Common myeloid progenitor, CD34-positive (primary cell): ENCODE measurements at places on chromosomes 3 and 15.

DNA sequence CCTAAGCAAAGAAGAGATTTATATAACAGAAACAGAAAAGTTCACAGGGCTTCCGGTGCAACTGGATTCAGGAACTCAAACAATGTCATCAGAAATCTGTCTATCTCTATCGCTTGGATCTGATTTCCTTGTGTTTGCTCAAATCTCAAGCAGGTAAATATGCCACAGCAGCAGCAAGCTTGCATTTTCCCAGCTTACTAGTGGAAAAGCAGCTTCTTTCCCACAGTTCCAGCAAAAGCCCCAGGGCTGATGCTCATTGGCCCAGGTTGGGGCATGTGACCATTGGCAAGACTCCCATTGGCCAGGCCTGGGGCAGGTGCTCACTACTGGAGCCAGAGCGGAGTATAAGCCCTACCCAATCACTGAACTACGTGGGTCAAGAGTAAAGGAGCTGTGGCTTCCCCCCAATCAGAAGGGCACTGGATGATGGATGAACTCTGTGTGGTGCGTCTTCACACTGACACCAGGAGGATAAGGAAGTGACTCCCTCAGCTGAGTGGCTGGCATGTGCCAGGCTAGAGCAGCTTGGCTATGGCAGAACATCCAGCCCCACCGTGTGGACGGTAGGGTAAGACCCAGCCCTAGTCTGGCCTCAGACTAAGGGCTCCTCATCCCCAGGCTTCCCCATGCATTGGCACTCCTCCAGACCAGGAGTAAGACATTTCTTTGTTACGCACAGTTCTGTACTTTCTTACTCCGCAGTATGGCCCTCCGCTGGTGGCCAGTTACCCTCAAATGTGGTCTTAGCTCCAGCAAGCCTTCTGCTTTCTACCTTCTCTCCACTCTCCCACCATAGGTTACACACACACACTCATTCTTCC, 13.1 kb upstream of the VIPR1 start:
- no peak for DNase-seq

- no peak for DNase-seq
These were observed 5.7 kb upstream of the IQGAP1 start for GRCh38 chr15:90382320-90382719.

- no peak for DNase-seq
These were observed 31.6 kb upstream of the LRRC3B start for GRCh38 chr3:26590919-26591484.

- DNase-seq, result no peak
These were observed 40.2 kb upstream of the FAM107A start for GRCh38 chr3:58617338-58617761.

DNA sequence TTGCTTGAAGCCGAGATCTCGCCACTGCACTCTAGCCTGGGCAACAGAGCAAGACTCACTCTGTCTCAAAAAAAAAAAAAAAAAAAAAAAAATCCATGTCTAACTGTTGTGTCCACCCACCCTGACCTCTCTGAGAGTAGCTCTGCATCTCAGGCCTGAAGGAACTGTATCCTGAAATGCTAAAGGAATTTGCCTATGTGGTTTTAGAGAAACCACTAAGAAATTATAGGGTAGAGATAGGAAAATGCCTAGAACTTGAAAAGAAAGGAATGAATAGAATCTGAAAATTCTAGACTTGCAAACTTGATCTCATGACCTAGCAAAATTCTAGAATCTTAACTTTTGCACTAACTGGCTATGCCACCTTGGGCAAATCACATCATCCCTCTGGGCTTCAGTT, 217.5 kb upstream of the ROPN1 start:
- no peak for DNase-seq

GRCh38 chr15:63339836-63340235, 41.8 kb downstream of the CA12 start:
- no peak for DNase-seq

GRCh38 chr15:100653608-100654007, 51.2 kb downstream of the ASB7 start:
- DNase-seq, result no peak

DNA sequence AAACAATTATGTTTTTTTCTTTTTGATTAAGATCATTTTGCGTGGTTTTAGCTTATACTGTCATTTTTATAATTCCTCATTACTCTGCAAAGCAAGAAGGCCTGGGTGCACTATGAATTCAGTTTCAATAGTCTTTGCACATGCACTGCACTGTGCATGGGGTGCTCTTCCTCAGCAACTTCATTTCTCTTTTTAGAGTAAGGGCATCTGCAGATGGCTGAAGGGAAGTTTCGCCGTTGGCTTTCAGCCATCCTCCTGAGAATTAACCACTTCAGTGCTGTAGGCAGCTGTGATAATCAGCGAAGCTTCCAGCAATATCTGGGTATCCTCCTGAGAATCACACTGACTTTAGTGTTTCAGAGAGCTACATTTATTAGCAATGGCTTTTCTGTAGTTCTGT, 284.8 kb downstream of the GBE1 start:
- DNase-seq, result peak; percentile 53

GRCh38 chr15:89299896-89300295, 34.7 kb downstream of the POLG start:
- DNase-seq, result peak; percentile 4

GRCh38 chr3:83438188-83438587, 1520.6 kb upstream of the CADM2 start:
- no peak for DNase-seq

GRCh38 chr3:29606416-29606815, 325.5 kb downstream of the RBMS3 start:
- no peak for DNase-seq

DNA sequence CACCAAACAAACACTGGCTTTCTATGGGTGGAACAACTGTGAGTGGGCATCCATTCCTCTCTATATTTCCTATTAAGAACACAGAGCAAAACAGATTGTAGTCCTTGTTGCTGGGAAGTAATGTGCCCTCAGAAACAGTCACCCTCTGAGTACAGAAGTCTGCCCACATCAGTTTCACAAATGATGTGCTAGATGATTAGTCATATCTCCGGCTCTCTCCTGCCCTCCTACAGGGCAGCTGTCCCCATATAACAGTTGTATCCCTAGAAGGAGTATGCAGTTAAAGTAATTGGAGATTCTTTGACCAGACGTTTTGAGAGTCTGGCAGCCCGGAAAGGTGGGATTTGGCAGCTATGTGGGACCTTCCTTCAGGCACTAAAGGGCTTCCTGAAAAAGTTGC, 159.9 kb downstream of the APBA2 start:
- no peak for DNase-seq

GRCh38 chr3:87949879-87950208, 109.0 kb downstream of the CGGBP1 start:
- no peak for DNase-seq

- DNase-seq, result no peak
These were observed 73.8 kb downstream of the BDH1 start for GRCh38 chr3:197482001-197482400.

- peak; percentile 35 for DNase-seq
These were observed 15.1 kb downstream of the PPARG start for GRCh38 chr3:12303993-12304392.

DNA sequence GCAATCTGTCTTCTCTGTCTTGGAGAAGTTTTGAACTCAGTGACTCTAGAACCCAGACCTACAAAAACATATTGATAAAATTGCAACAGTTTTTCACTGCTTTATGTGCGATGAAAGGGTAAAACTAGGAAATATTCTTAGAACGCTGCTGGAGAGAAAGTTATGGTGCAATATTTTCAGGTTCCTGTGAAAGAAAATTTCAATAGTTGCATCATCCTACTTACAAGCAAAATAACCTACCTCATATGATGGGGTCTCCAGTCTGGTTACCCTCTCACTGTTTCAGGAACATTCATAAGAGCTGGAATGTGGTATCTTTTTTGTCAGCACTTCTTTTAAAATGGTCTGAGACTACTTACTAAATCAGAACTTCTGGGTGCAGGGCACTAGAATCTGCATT, 27.1 kb downstream of the GATM start:
- no peak for DNase-seq

DNA sequence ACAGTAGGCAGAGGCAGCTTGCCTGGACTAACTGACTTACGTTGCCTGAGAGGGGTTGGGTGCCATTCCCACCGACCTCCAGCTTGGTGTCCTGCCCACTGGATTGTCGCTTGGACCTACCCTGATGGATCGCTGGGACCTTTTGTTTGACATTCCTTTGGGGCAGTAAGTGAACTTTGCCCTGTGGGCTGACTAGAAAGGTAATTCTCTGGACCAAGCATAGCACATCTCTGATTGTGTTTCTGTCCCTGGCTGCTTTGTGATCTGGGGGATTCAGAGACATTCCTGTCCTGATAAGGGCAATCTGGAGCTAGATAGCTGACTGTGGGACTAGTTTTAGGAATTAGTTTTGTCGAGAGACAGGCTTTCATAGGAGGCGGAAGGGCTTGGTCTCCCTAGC, 19.5 kb upstream of the IFT57 start:
- DNase-seq, result no peak

GRCh38 chr3:170189398-170190256, 8.1 kb upstream of the PHC3 start:
- DNase-seq, result no peak
